ENCODE measurements at places on chromosomes 1 and 21.
A peak's percentile ranks its signal among the peaks of the same experiment; 100 is the strongest.

- DNase-seq = peak; percentile 68
These were observed 73.4 kb downstream of the GALNT2 start for GRCh38 chr1:230140221-230141020.

DNA sequence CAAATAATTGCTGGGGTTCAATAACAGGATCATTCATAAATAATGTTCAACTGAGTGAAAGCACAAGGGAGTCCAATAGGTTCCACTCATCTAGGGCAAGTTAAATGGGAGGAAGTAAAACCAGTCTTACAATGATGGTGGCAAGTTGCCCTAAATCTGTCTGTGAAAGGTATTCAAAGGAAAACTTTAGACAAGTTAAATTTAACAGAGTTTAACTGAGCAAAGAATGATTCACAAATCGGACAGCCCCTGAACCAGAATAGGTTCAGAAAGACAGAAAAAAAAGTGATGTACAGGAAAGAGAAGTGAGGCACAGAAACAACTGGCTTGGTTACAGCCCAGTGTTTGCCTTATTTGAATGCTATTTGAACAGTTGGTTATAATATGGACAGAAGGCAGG, 183.5 kb upstream of the ADGRL4 start:
- no peak for DNase-seq

GRCh38 chr21:36549470-36549869, 69.5 kb upstream of the CLDN14 start:
- DNase-seq = no peak

DNA sequence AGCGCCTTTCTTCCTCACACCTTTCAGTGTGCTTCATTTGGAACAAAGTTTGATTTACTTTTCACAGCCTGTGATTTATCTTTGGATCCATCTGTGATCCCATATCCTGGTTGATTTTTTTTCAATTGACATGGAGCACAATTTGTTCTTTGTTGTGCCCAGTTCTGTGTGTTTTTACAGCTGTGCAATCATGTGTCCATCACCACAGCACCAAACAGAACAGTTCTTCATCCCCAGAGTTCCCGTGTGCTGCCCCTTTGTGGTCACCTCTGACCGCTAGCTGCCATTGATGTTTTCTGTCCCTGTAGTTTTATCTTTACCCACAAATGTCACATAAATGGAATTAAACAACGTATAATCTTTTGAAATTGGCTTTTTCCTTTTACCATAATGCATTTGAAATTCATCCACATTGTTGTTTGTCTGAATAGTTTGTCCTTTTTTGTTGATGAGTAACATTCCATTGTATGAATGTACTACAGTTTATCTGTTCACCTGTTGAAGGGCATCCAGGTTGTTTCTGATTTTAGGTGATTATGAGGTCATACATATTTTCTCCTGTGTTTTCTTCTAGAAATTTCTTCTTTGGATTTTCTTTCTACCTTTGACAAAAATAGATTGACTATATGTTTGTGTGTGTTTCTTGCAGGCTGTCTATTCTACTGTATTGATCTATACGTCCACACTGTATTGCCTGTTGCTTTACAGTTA, 17.4 kb downstream of the MIGA1 start:
- DNase-seq = no peak

GRCh38 chr1:57111175-57111574, 145.4 kb upstream of the C8B start:
- DNase-seq = no peak

DNA sequence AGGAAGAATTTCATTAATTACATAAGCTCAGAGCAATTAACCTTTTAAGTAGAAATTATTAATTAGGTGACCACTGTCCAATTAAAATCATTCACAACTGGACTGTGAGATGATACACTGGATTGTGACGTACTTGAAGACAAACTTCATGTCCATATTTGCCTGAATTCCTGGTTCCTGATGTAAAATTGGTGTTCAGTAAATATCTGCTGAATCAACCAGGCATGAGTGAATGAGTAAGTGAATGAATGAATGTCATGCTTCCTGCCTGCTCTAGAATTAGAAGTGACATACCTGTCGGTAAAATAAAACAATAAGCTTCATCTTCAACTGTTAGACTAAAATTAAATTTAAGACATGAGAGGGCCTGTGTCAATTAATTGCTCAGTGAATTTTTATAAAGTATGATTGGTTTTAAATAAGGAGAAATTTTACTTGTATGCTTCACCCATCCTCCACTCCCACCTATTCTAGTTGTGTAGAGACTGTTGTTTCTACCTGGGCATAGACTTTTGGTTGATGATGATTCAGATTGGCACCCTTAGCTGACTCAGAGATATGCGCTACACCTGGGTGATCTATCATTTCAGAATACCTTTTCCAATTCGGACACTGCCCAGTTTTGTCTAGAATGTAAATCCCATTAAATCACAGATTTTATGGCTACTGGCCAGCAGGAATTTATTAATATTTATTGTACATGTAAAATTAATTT, 56.9 kb upstream of the PTGS2 start:
- no peak for DNase-seq

Data from fibroblast of mammary gland (primary cell).